ENCODE measurements at places on chromosomes 4 and X. TPM values are rescaled to one million over a fixed set of nuclear protein-coding genes. Genes with fewer than 3 reads are reported as not detected.

DNA sequence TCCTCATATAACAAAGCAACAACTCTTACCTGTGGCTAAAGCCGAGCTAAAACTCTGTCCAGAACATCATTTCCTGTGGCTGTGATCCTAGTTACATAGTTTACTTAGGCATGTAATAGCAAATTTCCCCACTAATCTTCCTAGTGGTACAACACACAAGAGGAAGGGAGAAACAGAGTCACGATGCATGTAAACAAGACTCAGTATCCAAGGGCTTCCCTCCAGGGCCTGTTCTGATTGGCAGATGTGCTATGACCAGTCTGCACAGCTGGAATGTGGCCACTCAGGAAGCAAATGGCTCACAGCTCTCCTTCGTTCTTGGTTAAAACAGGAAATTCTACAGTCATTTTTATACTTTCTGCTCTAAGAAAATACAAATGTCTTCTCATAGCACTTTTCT is 49.2 kb upstream of the PRSS48 start:
- H3K36me3 ChIP-seq: no peaks in the 10 kb centered on the region
- no peaks in the 10 kb centered on the region for H3K4me1 ChIP-seq
- H3K27ac ChIP-seq: no peak overlapping the region

GRCh38 chrX:16653424-16653823 is 3.5 kb downstream of the S100G start:
- no peak for DNase-seq
- H3K4me3 ChIP-seq: no peak overlapping the region
- H3K36me3 ChIP-seq: no peaks in the 10 kb centered on the region
- no peaks in the 10 kb centered on the region for H3K4me1 ChIP-seq

DNA sequence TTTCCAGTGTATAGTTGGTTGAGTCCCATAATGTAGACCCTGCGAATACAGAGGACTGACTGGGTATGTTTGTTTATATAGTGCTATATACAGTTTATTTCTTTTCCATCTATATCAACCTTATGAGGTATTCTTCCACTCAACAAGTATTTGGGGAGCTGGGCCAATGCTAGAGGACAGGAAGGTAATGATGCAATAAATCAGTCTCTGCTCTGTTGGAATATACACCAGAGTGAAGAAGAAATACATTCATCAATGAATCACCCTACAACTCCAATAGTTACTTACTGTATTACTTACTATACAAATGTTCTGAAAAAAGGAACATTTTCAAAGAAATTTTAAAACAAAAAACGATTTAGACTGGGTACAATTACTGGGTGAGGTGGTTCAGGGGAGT is 2.1 kb upstream of the ARSJ start:
- no peak for DNase-seq
- H3K4me3 ChIP-seq: no peak overlapping the region

DNA sequence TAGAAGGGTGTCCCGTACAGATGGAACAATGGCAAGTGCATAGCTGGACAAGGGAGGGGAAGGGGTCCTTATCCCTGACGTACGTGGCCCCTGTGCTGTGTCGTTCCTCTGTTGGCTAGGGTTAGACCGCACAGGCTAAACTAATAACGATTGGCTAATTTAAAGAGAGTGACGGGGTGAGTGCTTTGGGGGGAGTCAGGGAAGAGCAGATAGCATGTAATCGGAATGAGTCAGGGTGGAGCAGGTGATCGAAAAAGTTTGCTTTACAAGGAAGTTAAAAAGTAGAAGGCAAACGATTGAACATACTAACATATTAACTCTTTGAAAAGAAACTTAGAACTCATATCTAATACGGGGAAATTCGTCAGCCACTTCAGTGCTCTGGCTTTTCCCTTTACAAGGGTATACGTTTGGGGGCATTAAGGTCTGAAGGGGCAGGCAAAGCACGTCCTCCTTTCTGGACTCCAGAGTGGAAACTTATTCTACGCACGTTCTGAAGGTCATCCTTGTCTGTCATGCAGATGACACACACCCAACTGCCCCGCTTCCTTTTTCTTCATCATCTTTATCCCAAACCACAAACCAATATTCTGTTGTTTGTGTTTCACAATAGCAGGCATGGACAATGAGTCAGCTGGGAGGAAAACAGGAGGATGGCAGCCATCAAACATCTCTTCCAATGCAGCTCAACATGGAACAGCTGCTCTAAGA is 10.2 kb upstream of the CRLF2 start:
- H3K27ac ChIP-seq: no peak overlapping the region
- no peaks in the 10 kb centered on the region for H3K36me3 ChIP-seq
- no peak for DNase-seq
- no peak overlapping the region for H3K4me3 ChIP-seq

GRCh38 chr4:99861120-99861905 is 32.9 kb downstream of the LAMTOR3 start:
- H3K4me3 ChIP-seq: no peak overlapping the region
- H3K36me3 ChIP-seq: peaks cover 27% of the 10 kb centered on the region
- no peaks in the 10 kb centered on the region for H3K27me3 ChIP-seq
- H3K4me1 ChIP-seq: peaks cover 4% of the 10 kb centered on the region
- no peak for DNase-seq

The EXOC1L gene
- total RNA-seq: not detected

GRCh38 chr4:2786794-2787229 is 6.1 kb upstream of the SH3BP2 start:
- H3K27ac ChIP-seq: peak overlapping the region; percentile 78
- H3K36me3 ChIP-seq: no peaks in the 10 kb centered on the region
- DNase-seq: no peak
- no peak overlapping the region for H3K4me3 ChIP-seq
- no peaks in the 10 kb centered on the region for H3K27me3 ChIP-seq

DNA sequence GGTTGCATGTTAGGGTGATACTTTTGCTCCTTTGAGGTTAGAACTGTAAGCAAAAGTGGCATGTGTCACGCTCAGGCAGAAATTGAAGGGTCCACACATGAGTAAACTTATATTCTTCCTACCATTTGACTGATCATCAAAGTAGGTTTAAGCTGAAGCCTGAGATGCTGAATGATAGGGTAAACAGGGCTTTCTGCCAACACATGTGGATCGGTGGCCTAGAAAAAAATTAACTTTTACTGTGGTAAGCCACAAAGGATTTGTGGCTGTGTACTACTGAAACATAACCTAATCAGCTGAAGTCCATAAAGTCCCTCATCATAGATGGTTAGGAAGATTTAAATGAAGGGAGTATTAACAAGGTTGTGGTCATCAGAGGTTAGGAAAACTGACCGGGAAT is 1070.1 kb downstream of the STPG2 start:
- no peaks in the 10 kb centered on the region for H3K27me3 ChIP-seq
- H3K27ac ChIP-seq: no peak overlapping the region
- H3K4me1 ChIP-seq: no peaks in the 10 kb centered on the region
- no peaks in the 10 kb centered on the region for H3K36me3 ChIP-seq
- H3K4me3 ChIP-seq: no peak overlapping the region

GRCh38 chr4:64642936-64643335 is 233.7 kb upstream of the TECRL start:
- no peak overlapping the region for H3K27ac ChIP-seq
- no peaks in the 10 kb centered on the region for H3K27me3 ChIP-seq
- H3K36me3 ChIP-seq: no peaks in the 10 kb centered on the region
- DNase-seq: no peak
- no peaks in the 10 kb centered on the region for H3K4me1 ChIP-seq

The USP51 gene
- 2.0 TPM for total RNA-seq

GRCh38 chrX:5526191-5526590 is 702.5 kb downstream of the NLGN4X start:
- H3K36me3 ChIP-seq: no peaks in the 10 kb centered on the region
- no peak overlapping the region for H3K27ac ChIP-seq
- H3K4me1 ChIP-seq: no peaks in the 10 kb centered on the region
- no peak overlapping the region for H3K4me3 ChIP-seq

- no peaks in the 10 kb centered on the region for H3K36me3 ChIP-seq
- no peak for DNase-seq
- H3K4me1 ChIP-seq: no peaks in the 10 kb centered on the region
- H3K4me3 ChIP-seq: no peak overlapping the region
- no peaks in the 10 kb centered on the region for H3K27me3 ChIP-seq
Measured at GRCh38 chr4:163590619-163591264, 96.3 kb downstream of the TMA16 start.

DNA sequence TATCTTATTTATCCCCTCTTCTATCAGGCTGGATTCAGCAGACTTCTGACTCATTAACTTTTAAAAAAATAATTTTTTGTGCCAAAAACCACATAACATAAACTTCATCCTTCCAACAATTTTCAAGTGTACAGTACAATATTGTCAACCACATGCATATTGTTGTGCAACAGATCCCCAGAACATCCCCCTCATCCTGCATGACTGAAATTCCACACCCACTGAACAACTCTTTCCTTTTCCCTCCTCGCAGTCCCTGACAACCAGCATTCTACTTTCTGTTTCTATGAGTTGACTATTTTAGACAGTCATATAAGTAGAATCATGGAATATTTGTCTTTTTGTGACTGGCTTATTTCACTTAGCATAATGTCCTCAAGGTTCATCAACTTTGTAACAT is 2.2 kb upstream of the MID2 start:
- H3K4me3 ChIP-seq: no peak overlapping the region
- no peak overlapping the region for H3K27ac ChIP-seq
- H3K36me3 ChIP-seq: no peaks in the 10 kb centered on the region

GRCh38 chr4:59243038-59243437 is 1957.1 kb upstream of the ADGRL3 start:
- H3K4me1 ChIP-seq: no peaks in the 10 kb centered on the region
- H3K36me3 ChIP-seq: no peaks in the 10 kb centered on the region
- no peak overlapping the region for H3K27ac ChIP-seq
- no peak for DNase-seq
- H3K4me3 ChIP-seq: no peak overlapping the region

GRCh38 chr4:139704915-139705485 is 39.4 kb downstream of the MGST2 start:
- peak; percentile 15 for DNase-seq
- H3K4me3 ChIP-seq: no peak overlapping the region
- H3K4me1 ChIP-seq: no peaks in the 10 kb centered on the region
- H3K27me3 ChIP-seq: no peaks in the 10 kb centered on the region

DNA sequence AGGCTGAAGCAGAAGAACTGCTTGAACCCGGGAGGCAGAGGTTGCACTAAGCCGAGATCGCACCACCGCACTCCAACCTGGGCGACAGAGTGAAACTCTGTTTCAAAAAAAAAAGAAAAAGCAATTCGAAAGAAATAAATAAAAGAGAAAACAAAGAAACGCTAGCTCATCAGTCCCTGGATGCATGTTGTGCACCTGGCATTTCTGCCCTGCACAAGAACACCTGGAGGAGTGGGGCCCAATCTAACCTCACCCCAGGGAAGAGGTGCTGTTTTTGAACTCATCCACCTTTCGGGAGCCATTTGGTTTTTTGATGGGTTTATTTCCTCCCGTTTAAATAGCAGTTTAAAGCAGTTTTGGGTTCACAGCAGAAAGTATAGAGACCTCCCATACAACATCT is 5.7 kb upstream of the MRFAP1 start:
- peaks cover under 1% of the 10 kb centered on the region for H3K4me1 ChIP-seq
- H3K36me3 ChIP-seq: no peaks in the 10 kb centered on the region
- no peak overlapping the region for H3K4me3 ChIP-seq
- DNase-seq: no peak

DNA sequence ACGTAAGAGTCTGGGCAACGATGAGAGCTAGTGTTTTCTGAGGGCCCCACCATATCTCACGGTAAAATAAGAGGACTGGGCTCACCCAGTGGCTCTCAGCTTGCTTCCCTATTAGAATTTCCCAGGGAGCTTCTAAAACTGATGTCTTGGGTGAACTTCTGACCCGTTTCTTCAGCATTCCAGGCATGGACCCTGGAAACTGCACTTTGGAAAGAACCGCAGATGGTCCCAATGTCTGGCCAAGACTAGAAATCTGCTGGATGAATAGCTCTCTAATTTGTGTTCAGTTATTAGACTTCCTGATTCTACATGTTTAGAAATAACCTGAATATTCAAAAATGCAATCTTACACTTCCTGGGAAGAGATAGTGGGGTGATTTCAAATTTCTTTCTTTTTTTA is 127.8 kb downstream of the ANOS1 start:
- no peak overlapping the region for H3K4me3 ChIP-seq
- H3K36me3 ChIP-seq: no peaks in the 10 kb centered on the region
- H3K27me3 ChIP-seq: no peaks in the 10 kb centered on the region
- H3K27ac ChIP-seq: no peak overlapping the region

The DCAF4L1 gene
- total RNA-seq: 0.44 TPM

DNA sequence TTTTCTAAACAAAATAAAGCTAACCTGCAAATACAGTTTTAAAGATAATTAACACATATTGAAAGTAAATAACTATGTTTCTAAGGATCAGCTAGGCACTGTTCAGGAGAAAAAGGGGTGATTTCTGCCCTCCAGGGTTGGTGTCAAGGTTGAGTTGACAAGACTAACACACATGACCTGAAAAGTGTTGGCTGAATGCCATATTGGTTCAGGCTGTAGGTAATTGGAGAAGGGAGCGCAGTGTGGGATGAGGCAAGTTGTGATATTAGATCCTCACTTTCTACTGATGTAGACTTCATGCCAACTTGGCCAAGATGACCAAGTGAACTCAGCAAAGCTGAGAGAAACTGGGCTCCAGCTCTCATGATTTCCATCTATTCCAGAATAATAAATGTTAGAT is 42.2 kb downstream of the PPM1K start:
- H3K27ac ChIP-seq: no peak overlapping the region
- H3K4me1 ChIP-seq: peaks cover 5% of the 10 kb centered on the region
- no peak overlapping the region for H3K4me3 ChIP-seq
- no peak for DNase-seq

GRCh38 chr4:184444953-184445309 is 29.4 kb downstream of the IRF2 start:
- no peaks in the 10 kb centered on the region for H3K27me3 ChIP-seq
- no peak overlapping the region for H3K4me3 ChIP-seq
- DNase-seq: peak; percentile 15
- peaks cover 66% of the 10 kb centered on the region for H3K4me1 ChIP-seq
- H3K36me3 ChIP-seq: peaks cover 12% of the 10 kb centered on the region
- H3K27ac ChIP-seq: no peak overlapping the region

DNA sequence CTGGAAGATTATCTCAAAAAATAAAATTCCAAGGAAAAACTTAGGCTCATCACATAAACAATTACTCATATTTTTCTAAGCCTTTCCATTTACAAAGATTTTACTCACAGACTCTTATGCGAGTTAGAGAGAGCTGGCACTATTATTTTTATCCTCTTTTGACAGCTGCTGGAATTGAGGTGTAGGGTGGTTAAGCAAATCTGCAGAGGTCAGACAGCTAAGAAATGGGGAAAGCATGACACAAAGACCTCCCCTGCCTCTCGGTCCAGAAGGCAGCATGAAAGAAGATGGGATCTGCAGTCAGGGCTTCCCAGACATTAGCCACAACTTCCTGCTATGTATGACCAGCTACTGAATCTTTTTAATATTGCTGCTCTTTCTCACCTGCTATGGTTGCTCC is 89.9 kb upstream of the CPEB2 start:
- peaks cover 3% of the 10 kb centered on the region for H3K27me3 ChIP-seq
- H3K36me3 ChIP-seq: no peaks in the 10 kb centered on the region
- H3K4me1 ChIP-seq: no peaks in the 10 kb centered on the region
- no peak overlapping the region for H3K27ac ChIP-seq
- no peak overlapping the region for H3K4me3 ChIP-seq
